ENCODE measurements at places on chromosomes 13 and 19. TPM values are rescaled to one million over a fixed set of nuclear protein-coding genes. Genes with fewer than 3 reads are reported as not detected.

The KCNN4 gene
- total RNA-seq: 5.8 TPM

The KDELR1 gene
- total RNA-seq: 94.6 TPM

The CD177 gene
- 8.4 TPM for total RNA-seq

The IQCN gene
- total RNA-seq: 4.9 TPM

The ZNF540 gene
- total RNA-seq: 2.1 TPM

The BRSK1 gene
- 7.2 TPM for total RNA-seq

The TTC9B gene
- total RNA-seq: not detected

The PLIN4 gene
- 21.4 TPM for total RNA-seq

- no peak for DNase-seq
These were observed 1165.0 kb downstream of the SLITRK1 start for GRCh38 chr13:82717249-82717648.

GRCh38 chr13:97809576-97809975, 143.9 kb upstream of the IPO5 start:
- DNase-seq: no peak

DNA sequence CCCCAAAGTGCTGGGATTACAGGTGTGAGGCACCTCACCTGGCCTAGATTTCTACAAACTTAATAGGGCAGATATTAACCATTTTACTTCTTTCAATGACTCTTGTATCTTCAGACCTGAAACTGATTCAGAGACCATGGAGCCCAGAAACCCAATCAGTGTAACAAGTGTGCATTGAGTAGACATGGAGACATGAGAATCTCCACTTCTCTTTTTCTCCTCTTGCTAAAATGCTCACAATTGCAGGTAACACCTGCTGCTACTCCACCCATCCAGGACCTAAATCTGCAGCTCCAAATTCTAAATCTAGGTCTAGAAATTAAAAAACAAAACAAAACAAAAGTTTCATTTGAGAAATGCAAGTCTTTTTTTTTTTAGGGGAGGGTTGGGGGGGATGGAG, 42.2 kb upstream of the ZNF681 start:
- DNase-seq: no peak

DNA sequence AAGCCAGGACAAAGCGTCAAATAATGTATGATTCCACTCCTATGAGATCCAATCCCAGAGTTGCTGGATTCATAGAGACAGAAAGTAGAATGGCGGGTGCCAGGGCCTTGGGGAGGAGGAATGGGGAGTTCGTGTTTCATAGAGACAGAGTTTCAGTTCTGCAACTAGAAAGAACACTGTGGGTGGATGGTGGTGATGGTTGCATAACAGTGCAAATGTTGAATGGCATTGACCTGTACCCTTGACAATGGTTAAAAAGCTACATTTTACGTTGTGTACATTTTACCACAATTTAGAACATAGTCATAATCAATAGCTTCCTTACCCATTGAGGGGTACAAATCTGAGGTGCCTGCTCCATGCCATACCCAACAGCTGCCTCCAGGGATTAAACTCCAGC, 33.4 kb downstream of the MBD3L2B start:
- no peak for DNase-seq

DNA sequence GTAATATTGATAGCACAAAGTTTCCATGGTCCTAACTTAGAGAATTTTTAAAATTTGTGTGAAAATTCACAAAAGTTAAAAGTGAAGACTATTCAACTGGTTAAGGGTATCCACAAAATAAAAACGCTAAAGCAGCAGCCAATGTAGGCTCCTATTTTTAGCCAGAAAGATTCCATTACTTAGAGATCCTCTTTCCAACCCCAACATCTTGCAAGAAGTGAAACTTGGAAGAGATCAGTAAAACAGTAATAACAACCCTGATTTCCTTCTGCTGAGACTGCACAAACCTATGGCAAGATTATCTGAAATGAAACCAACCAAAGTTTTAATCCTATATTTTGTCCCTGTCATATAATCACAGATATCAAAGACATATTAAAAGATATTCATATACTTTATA, 8.5 kb downstream of the TBC1D4 start:
- no peak for DNase-seq

DNA sequence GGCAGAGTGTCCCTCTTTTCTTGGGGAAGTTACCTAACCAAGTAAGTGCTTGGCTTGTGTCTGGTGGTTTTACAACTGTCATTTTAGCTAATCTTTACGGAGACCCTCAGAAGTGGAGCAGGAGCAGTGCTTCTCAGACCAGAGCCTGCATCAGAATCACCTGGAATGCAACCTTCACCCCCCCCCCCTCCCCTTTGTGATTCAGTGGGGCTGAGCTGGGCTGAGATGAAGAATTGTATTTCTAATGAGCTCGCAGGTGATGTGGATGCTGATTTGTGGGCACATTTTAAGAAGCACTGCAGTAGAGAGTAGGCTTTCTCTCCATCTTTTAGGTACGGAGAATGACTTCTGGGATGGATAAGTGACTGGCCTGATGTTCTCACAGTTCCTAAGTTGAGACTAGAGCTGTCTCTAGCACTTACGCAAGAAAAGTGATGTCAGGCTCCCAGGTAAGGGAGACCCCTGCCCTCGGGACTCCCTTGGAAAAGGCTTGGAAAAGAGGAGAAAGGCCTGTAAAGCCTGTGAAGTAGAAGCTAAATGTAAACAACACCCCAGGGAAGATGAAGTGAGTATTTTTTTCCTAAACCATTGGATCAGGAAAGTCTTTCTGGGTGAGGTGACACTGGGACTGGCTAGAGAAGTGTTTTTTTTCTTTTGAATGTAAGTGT, 23.3 kb upstream of the RNF113B start:
- DNase-seq: no peak

GRCh38 chr13:108728370-108728769, 99.0 kb downstream of the MYO16 start:
- DNase-seq: no peak

- peak; percentile 90 for DNase-seq
These were observed 13.7 kb downstream of the PVR start for GRCh38 chr19:44657211-44657921.

- peak; percentile 96 for DNase-seq
These were observed 19.5 kb downstream of the PRKD2 start for GRCh38 chr19:46697204-46697960.

GRCh38 chr13:23610966-23611491, 40.8 kb downstream of the TNFRSF19 start:
- no peak for DNase-seq

DNA sequence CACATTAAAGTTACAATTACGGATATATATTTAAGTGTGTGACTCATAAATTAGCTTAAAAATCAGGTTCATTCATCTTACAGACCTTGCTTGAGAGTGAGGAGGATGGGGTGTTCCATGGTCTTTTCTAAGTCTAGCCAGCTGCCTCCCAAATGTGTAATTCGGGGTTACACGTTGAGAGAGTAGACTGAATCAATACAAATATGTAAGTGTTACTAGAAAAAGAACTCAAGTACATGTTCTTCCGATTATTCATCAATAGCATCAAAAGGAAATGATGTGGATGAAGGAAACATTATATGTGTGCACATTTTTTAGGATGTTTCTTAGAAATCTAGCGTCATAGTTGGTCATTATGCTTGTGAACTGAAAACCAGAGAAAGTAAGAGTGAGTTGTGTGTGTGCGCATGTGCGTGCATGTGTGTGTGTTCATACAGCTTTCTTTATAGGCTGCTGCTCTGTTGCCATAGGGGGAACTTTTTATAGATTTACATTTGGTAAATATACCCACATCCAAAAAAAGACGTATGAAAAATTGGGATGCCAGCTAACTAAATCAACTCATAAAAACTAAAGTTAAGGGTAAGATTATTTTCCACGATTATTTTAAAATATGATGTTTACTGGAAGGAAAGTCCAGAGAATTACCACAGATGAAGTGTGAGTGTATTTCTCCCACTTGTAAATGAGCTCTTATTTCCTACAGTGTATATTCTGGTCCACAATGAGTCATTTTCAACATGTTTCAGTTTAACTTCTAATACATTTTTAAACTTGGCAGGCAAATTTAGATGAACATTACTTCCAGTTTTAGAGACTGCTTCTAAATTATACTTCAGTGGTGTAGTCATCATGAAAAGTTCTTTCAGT, 82.4 kb downstream of the PIBF1 start:
- DNase-seq: no peak

DNA sequence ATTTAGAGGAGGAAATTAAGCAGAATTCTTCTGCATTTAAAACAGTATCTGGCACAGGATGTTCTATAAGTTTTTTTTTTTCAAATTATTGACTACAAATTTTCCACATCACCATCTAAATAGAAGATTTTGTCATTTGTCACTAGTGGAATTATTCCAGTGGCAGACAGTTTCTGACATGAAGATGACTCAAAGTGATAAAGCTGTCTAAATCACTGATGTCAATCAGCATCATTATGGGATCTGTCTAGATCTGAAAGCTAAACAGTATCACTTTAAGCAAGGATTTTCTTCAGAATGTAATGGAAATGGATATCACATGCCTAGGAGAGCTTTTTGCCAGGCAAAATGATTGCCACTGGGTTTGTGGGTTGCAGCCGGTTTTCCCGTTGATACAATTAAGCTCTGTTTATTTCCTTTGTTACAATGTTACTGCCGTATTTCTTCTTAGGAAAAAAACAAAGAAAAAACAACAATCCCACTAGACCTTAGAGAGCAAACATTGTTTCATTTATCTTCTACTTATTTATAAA, 1657.0 kb upstream of the PRR20A start:
- no peak for DNase-seq

GRCh38 chr19:37412700-37413099, 41.8 kb downstream of the ZNF527 start:
- no peak for DNase-seq

DNA sequence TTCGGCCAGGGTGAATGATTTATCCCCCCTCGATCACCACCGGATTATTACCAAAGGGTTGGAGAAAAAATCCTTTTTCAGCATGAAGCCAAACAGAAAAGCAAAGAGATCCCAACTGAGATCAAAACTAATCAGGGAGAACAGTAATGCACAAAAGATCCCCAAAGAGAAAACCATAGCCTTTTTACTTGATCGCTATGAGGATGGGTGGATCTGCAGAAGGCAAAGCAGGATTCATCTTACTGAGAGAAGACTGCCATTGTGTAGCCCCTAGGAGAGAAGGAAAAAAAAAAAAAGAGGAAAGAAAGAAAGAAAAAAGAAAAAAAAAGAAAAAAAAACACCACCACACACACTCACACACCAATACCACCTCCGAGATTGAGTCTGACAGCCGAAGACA, at the start of gene FGF14:
Gene FGF14, minus strand, starts transcription at position 283 of the 400 bp plus-strand sequence.
- no peak for DNase-seq

GRCh38 chr13:98401934-98402333, 175.0 kb downstream of the STK24 start:
- no peak for DNase-seq

GRCh38 chr19:27974082-27974513, 1238.9 kb downstream of the UQCRFS1 start:
- no peak for DNase-seq

DNA sequence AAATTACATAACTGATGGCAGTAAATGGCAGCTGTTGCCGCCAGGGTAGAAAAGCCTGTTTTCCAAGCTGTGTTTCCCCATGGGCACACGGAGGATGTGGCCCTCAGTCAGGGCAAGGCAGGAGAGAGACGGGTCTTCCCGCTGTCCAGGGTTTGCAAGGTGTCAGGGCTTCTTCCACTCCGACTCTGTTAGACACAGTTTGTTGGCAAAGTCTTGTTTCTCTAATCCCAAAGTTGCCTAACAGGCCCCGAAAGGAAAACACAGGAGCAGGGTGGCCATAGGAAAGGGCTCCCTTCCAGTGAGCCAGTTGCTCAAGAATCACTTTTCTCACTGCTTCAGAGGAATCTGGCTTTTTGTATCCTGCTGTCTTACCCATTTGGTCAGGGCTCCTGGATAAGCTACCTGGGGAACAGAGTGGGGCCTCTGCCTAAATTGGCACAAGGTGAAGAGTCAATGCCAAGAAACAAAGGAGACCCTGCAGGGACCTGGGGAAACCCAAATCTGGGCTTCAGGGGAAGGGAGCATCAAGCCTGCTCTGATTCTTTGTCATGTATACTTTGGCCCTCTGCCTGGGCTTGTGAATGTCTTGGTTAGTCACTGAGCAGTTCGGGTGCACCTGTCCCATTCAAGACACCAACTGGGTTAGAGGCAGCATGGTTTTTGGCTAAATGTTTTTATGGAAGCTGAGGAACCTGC, 29.0 kb upstream of the CXCL17 start:
- DNase-seq: no peak

DNA sequence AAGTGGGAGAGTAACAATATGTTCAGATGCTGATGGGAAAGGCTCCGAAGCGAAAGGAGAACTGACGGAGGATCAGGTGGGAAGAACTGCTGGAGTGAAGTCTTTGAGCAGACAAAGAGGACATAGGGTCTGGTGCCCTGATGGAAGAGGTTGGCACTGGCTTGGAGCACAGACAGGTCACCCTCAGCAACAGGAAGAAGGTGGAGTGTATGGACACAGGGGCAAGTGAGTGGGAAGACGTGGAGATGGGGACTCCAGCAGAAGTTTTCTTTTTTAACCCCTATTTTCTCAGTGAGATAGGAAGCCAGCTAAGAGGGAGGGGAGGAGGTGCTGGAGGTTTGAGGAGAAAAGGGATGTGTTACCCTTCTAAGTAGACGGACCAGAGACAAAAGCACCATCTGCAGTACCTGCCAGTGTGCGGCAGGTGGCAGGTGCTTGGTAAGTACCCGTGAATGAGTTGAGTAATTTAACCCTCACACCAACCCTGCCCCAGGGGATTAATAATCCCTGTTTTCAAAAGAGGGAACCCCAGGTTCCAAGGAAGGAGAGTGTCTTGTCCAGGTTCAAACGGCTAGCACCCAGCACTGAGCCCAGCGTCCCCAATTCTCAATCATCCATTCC, 11.2 kb downstream of the HAS1 start:
- DNase-seq: no peak

DNA sequence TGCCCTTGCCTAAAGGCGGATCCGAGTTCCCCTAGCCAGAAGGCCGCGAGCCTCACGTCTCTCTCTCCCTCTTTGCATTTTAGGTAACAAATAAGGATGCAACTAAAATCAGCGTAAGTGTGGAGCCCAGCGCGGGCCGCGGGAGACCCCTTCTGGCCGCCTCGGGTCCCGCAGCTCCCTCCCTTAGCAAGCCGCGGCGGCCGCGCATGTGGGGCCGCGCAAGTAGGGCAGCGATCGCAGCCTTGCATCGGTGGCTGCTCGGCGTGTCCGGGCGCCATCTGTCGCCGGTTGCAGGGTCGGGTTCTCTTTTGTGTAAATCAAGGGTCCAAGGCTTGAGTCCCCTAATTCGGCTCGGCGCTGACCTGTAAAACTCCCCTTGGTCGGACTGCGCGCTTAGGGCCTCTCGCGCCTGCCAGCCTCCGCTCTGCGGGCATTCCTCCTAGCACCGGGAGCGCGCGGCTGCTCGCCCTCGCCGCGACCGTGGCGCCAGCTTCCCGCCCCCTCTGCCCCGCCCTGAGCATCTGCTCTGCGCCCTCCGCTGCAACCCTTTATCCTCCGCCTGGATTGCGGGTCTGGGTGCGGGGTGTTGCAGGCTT, 2.7 kb downstream of the VSTM2B start:
- DNase-seq: peak; percentile 89

- peak; percentile 52 for DNase-seq
These were observed 9.0 kb downstream of the SIGLEC11 start for GRCh38 chr19:49951806-49952478.
